ENCODE measurements at places on chromosomes 5 and 9.

DNA sequence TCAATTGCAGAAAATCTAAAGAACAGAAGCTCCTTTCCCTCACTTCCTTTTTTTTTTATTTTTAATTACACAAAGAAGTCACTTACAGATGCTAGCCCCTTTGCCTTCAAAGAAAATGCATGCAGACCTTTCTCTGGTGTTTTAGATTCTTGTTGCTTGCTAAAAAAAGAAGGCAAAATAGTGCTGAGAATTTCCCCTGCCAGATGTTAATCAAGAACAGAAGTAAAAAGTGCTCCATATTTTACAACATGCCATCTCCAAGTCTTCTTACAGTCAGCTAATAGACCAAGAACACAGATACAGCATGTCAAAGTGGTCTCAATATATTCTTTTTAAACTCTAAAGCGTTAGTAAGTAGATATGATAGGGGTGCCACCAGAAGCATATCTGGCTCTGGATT, 142.8 kb upstream of the RGMB start:
- no peak for DNase-seq

DNA sequence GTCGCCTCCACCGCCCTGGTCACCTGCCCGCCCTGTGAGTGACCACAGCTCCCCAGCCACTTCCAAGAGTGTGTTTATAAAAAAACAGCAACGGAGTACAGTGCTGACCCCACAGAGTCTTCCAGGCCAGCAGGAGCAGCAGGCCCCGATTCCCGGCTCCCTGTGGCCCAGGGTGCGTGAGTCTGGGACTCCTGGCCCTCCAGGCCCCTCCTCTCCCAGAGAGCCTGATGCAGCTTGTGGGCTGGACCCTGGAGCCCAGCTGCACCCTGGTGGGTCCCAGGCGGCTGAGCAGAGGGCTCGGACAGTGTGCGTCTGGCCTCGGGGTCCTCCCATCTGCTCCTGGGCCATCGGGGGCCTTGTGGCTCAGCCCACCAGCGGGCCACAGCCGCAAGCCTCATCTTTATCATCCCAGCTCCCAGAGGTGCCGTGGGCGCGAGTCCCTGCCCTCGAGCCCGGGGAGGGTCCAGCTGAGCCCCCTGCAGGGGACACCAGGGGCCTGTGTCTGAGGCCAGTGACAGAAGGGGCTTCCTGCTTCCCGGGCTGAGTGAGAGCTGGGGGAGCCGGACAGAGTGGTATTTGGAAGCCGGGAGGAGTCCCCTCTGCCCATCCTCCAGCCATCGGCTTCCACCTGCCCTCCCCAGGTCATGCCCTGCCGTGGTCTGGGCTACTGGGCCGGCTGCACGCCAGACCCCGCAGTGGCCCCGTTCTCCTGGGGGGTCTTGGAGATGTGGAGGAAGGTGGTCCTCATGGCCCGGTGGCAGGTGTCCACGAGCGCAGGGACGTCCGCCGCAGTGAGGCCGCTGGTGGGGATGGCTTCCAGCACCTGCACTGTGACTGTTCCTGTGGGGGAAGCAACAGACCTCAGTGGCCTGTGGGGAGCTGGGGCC, 10.6 kb downstream of the EGFL7 start:
- no peak for DNase-seq

DNA sequence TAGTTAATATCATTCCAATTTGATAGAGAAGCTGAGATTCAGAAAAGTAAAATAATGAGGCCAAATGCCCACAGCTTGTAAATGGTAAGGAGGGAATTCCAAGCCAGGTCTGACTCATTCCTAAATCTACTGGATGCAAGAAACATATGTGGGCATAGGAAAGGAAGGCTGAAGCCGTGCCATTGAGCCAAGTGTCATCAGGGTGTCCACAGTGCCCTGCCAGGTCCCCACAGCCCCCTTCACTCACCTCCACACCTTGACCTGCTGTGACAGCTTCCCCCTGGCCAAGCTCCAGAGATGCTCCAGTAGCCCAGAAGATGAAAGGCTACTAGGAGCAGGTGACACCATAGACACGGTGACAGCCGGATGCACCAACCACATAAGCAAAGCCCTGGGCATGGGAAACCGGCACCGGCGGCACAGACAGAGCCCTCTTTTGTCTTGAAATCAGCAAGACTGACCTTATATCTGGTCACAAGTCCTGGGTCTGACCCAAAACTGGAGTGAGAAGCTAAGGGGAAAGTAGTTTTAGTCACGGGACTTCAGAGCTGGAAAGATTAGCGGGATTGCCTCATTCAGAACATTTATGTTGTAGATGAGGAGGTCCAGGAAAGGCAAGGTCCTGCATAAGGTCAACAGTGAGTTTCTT, 20.1 kb upstream of the FAT2 start:
- no peak for DNase-seq

DNA sequence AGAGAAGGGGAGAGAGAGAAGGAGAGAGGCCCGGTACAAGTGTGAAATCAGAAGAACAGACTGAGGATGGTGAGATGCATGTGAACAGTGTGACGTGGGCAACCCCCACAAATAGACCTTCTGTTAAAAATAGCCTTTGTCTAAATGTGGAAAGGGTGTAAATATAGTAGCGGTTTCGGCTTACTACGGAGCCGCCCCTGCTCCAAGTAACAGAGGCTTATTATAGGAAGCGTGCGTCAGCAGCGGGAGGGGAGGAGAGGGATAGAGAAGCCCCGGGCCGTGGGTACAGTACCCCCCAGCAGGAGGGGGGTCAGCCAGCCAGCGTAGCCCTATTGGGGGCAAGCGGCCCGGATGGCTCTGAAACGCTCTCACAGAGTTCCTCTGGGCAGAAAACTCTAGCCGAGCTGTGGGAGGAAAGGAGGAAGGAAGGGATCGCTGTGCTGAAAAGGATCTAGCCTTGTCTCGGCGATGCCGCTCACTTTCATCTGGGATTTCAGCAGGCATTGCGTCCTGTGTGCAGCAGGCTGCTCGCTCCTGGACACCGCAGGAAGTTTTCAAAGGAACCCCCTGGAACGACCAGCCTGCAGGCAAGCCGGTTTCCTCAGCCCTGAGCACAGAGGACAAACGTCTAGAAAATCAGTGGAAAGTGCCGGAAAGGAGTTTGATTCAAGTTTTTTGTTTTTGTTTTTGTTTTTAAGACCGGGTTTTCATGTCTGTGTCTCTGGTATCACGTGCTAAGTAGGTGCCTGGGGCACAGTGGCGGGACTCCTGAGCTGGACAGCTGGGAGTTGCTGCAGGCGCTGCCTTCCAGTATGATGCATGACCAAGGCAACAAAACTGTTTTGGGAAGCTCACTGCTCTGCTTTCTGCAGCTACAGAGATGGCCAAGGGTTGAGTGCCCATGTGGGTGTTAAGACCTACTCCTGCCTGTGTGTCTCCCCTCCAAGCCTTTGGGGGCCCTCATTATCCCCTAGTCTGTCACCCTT, 146.6 kb downstream of the SEC61B start:
- DNase-seq: peak; percentile 45

DNA sequence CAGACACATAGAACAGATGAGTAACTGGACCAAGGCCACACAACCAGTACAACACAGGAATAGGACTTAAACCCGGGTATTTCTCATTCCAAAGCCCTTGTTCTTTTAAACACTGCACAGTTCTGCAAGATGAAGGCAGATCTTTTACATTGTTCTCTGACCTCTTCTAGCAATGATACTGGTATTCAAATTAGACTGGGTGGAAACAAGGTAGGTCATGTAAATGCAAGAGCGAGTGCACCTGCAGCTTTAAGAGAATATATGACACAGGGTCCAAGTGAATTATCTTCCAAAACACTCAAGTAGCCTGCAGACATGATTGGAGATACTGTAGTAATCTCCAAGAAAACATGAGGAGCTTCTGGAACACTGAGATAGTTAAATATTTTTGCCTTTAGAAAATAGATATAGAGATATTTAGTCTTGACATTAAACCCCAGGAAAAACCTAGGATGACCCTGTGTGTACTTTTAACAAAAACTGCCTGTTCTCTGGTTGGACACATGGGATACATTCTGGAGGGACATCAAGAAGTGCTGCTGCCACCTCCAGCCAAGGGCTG, 130.6 kb upstream of the EPB41L4A start:
- no peak for DNase-seq

DNA sequence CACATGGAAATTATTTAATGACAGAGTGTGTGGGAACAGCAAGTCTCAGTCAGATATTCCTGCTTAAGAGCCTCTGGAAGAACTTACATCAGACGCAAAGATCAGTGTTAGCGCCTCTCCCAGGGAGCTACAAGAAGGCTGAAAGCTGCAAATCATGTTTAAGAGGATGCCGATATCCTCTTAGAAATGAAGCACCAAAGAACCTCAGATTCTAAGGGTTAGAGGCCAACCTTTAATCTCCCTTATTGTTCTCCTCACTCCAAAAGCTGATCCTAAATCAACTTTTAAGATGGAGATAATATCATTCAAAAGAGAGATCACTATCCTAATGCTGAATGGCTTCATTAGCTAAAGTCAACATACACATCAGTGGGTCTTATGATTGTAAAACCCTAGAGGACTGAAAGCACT, 160.6 kb downstream of the NFIB start:
- no peak for DNase-seq
